Activated naive CD4-positive, alpha-beta T cell treated with anti-CD3 and anti-CD28 coated beads for 36 hours (primary cell): ENCODE measurements at places on chromosomes 11 and 22.

DNA sequence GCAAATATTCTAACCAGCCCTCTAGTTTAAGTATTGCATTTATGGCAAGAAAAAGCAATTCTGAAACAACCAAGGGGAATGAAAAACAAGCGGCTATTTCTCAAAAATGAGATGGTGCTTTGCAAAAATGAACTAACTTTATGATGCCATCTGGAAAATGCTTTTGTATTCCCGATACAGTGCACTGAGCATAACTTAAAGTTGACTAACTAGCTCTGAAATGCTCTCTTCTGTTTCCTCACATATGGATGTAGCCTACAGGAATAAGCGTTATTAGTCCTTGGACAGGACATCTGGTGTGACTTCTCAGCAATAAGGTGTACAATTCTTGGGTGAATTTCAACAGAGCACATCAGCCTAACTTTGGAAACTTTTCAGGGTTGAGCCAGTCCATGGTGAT lies 228.2 kb upstream of the DDI1 start:
- DNase-seq: no peak

DNA sequence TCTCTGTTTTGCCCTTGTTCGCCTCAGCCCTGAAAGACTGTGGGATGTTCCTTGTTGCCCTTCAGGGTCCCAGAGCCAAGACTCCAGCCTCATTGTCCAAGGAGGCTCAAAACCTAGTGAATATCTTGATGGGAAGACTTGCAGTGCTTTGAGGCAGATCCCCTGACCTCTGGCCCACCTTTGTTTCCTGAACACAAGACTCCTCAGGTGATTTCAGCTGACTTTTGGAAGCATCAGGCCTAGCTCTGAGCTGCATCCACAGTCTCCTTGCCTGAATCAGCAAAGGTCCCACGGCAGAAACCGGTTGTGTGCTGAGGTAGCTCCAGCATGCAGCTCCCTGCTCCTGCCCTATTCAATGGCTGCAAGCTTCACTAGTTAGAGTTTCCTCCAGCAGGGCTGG lies 159.3 kb upstream of the B3GAT1 start:
- DNase-seq: no peak

DNA sequence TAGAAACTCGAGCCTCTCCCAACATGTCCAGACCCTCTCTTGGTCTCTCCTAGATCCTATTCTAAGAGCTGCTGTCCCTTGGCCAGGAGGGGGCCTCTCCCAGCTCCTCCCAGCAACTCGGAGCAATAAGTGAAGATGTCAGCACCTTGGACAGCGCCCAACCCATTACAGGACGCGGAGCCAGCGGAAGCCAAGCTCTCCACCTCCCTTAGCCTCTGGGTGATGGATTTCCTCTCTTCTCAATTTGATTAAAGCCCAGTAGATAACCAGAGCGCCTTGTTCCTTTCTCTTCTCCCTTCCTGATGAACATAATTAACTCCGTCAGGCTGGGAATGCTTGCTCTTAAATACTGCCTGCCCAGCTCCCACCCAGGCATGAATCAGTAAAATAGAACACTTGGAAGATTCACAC lies 26.2 kb upstream of the TPBGL start:
- DNase-seq: peak; percentile 92

- DNase-seq: no peak
These were observed 451.7 kb upstream of the DDI1 start for GRCh38 chr11:103584720-103585119.

- no peak for DNase-seq
These were observed 20.7 kb downstream of the CACNG2 start for GRCh38 chr22:36682811-36683210.

DNA sequence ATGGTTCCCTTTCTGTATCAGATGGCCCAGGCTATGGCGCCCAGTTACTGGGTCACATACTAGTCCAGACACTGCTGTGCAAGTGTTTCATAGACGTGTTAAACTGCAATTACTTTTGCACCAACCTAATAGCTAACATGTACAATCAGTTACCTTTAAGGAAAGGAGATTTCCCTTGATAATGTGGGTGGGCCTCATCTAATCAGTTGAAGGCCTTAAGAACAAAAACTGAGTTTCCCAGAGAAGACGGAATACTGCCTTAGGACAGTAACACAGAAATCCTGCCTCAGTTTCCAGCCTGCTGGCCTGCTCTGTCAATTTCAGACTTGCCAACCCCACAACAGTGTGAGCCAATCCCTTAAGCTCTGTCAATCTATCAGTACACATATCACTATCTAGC lies 229.9 kb upstream of the SYN3 start:
- no peak for DNase-seq

GRCh38 chr11:113314389-113315301 lies at the start of gene TTC12:
TSS of gene TTC12 (plus strand) at chr11:113314583. CDS start at chr11:113316258, 1,675 bp downstream.
- DNase-seq: peak; percentile 95

DNA sequence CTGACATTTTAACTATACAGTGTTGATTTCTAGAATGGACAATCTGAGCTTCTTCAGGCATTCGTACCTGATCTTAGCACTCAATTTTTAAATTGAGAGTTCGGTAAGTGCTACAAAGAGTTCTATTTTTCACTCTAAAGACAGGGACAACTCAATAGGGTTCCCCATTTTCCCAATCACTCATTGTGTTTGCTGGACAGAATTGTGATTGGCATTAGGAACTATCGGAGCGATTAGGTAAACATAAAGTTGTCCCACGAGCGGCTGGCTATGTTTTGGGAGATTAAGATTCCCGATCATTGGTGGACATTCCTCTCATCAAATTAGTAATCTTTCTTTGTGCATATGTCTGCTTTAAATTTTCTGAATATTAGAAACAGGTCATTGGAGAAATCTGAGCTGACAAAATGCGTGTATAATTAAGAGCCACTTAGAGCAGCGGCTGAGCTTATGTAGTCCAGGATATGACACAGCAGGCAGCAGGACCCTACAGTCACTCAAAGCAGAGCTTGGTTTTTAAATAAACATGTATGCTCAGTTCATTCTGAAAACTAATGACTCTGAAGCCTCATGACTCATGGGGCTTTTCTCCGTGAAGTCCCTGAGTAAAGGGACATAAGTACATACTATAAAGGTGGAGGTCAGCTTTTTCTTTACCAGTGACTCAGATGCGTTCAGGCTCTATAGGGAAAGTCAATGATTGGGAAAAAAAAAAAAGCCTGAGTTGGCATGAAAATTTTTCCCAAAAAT lies 109.4 kb downstream of the GRIA4 start:
- DNase-seq: peak; percentile 7

GRCh38 chr22:20566420-20567260 lies 59.2 kb downstream of the MED15 start:
- peak; percentile 69 for DNase-seq

DNA sequence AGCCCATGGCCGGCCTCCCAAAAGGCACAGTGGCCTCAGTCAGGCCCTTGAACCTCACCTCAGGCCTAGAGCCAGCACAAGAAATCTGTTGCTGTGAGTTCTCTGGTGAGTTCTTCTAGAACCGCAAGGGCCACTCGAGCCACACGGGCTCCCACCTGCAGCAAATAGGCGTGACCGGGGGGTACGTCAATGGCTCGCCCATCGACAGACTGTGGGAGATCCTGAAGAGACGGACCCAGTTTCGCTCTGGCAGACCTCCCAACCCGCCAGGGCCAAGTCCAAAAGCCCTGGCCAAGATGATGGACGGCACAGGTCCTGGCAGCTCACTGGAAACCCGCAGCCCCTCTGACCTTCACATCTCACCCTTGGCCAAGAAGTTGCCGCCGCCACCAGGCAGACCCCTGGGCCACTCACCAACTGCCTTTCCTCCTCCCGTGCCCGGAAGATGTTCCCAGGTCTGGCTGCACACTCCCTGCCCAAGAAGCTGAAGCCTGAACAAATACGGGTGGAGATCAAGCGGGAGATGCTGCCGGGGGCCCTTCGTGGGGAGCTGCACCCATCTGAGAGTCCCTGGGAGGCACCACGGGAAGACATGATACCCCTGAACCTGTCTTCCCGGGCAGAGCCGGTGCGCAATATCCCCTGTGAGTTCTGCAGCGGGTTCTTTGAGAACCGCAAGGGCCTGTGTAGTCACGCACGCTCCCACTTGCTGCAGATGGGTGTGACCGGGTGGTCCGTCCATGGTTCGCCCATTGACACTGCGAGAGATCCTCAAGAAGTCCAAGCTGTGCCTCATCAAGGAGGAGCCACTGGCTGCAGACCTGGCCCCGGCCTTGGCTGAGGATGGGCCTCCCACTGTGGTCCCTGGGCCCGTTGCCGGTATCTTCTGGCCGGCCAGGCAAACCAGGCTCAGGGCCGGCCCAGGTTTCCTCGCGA lies 544.2 kb upstream of the CCDC179 start:
- no peak for DNase-seq

GRCh38 chr11:91749251-91749650 lies 475.4 kb upstream of the FAT3 start:
- no peak for DNase-seq

- no peak for DNase-seq
These were observed 350.2 kb downstream of the TTC28 start for GRCh38 chr22:28329186-28330073.

GRCh38 chr11:77557553-77557952 lies 32.2 kb upstream of the AQP11 start:
- peak; percentile 29 for DNase-seq

DNA sequence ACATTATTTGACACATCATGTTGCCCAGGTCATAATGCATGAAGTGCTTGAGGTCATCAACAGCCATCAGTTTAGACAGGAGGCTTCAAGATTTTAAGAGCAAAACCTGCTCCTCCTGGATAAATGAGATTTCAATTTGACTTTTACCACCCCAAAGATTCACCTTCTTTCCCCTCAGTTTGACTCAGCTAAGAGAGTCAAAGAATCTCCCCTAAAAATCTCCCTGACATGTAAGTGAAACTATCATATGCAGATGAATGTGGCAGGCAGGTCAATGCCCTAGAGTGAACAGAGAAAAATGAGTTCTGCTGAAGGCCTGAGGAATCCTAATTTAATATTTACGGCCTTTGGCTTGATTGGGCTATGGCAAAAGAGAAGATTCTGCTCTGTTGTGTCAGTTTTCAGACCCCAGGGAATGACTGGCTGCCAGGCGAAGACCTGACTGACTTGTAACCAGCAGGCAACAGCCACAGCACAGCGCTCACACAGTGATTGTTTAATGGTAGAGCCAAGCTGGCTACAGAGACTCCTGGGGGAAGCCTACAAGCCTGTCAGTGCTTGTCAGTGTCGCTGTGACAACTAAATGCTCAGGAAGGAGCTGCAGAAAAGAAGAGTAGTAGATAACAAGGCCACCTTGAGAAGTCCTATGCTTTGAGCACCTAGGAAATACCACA lies 491.2 kb upstream of the LRRC4C start:
- DNase-seq: no peak

DNA sequence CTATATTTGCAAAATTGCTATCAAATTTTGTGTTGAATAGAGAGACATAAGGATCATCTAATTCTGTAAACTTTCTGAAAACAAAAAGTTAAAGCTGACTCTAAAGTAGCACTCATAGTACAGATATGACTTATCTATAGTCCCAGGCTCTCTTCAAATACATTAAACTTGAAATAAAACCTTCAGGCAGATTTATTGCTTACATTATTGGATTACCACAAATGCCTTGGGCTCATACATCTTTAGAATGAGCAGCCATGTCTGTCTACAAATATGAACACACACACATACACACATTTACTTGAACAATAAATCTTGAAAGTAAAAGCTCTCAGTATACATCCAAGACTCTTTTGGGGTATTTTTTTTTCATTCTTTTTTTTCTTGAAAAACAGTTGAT lies 207.9 kb downstream of the LUZP2 start:
- DNase-seq: no peak

- no peak for DNase-seq
These were observed 4.0 kb downstream of the JRKL start for GRCh38 chr11:96393753-96394348.

DNA sequence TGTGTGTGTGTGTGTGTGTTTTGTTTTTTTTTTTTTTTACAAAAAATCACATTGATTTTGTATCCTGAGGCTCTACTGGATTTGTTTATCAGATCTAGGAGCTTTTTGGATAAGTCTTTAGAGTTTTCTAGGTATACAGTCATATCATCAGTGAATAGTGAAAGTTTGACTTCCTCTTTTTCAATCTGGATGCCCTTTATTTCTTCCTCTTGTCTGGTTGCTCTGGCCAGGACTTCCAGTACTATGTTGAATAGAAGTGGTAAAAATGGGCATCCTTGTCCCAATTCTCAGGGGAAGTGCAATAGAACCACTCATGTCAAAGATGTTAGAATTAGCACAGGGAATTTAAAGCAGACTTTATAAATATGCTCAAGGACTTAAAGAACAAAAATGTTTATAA lies 32.6 kb upstream of the PRDM11 start:
- DNase-seq: no peak

GRCh38 chr11:108647701-108648527 lies 17.0 kb upstream of the DDX10 start:
- peak; percentile 86 for DNase-seq

- no peak for DNase-seq
These were observed 33.3 kb upstream of the KCNJ11 start for GRCh38 chr11:17421781-17422180.

DNA sequence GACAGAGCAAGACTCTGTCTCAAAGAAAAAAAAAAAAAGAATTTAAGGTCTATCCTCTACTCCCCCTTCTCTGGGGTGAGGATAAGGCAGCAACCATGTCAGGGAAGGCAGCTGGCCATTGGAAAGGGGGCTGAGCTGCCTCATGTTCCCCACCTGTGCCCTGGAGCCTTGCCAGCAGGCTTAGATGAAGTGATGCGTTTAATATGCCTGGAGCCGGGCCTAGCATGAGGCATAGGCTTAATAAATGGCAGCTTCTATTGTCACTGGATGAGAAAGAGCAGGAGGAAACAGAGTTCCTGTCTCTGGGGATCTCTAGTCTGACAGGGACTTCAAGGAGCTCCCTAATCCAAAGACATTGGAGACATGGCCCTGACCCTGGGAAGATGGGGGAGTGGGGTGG lies 3.2 kb upstream of the KCNE3 start:
- DNase-seq: no peak

DNA sequence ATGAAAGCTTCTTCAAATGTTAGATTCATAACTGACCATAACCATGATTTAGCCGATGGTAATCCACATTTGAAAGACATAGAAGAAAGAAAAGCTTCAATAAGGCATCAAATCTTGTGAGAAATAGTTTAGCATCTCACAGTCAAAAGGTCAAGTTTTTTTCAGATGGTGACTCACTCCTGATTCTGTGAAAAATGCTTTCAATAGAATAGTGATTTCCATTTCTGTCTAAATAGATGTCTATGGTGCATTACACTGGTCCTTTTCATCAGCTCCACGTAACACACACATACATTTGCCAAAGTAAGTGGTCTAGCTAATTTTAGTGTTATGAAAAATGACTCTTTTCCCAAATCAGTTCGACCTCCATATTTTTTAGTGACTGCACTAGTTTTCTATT lies 139.2 kb downstream of the LRRC4C start:
- DNase-seq: no peak

DNA sequence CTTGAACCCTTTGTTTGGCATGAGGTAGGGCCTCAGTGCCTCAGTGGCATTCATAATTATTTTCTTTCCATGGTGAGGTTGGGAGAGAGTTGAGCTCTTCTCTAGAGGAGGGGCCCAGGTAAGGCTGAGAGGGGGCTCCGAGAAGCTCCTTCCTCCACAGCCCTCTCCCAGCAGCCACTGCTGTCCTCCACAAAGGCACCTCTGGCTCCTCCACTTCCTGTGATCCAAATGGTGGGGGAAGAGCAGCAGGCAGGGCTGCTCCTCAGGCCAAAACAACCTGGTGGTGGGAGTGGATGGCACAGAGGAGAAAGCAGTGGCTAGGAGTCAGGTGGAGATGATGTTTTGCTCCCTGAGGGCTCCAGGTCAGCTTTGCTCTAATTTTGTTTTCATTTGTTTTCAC lies 13.3 kb downstream of the ROBO4 start:
- no peak for DNase-seq
